ENCODE measurements at places on chromosomes 5 and 9.
A peak's percentile ranks its signal among the peaks of the same experiment; 100 is the strongest.

- DNase-seq, result no peak
Observed at GRCh38 chr9:101716629-101717028, 21.8 kb downstream of the GRIN3A start.

- no peak for DNase-seq
Observed at GRCh38 chr5:54696931-54697330, 179.4 kb downstream of the SNX18 start.

DNA sequence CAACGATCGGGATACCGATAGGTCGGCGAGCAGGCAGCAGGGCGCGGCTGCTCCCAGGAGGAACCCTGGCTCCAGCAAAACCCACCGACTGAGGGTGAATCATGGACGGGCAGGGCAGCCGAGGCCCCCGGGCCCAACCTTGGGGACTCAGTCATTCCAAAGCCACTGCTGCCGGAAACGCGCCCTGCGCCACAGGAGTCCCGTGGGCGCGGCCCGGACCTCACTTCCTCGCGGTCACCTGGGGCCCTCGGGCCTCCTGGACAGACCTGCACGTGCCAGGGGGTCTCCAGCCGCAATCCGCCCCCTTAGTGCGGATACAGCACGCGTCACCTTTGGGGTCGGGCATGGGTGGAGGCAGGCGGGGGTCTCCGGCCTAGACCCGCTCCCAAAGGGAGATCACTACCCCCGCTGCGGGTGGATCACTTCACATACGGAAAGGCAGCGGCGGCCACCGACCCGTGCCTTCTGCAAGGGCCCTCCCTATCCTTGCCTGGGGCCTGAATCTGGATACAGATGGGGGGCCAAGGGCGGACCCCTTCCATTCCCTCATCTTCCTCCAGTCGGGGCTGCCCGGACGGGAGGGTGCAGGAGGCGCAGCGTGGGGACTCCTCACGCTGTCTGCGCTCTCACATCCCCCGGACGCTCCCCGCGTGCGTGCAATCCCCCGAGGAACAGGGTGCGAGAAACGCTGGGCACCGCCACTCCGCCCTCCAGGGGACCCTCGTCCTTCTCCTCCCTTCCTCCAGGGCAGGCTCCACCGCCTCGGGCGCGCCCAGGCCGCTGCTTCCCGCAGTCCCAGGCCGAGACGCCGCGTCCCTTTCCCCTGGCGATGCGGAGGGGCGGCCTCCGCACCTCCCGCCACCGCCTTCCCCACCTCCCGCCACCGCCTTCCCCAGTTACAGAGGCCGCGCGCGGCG, 586 bp downstream of the TXN start:
- peak; percentile 60 for DNase-seq

DNA sequence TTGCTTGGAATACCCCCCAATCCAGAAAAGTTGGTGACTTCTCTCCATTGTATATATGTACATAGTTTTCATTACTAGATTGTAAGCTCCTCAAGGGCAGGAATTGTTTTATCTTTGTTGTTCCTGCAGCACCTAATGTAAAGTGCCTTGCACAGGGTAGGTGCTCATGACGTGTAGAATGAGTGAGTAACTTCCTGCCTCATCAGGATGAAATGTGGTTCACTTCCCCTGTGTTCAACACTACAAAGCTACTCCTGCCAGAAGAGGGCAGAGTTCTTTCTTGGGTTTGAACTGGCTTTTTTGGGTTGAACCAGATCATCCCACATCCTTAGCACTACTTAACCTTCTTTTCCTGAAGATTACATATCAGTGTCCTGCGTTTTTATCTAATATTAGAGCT, 23.9 kb downstream of the GTF3C4 start:
- DNase-seq, result no peak

DNA sequence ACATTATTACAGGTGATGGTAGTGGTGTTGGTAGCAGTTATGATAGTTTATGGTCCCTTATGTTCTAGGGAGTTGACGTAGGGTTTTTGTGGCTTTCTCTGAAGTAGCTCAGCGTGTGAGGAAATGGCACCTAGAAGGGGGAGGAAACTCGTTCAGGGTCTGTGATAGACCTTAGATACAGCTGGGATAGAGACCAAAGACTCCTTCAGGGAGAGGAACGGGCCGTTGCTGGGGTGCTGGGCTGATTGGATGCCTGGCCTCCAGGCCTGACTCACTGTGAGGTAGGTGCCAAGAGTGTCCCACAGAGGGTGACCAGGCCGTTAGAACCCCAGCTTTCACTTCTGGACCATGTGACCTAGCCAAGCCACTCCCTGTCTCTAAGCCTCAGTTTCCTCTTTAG, 96.6 kb downstream of the DAB2IP start:
- DNase-seq, result no peak

- DNase-seq, result no peak
Observed at GRCh38 chr9:71122421-71122820, 1.0 kb upstream of the TRPM3 start.
